Stimulated activated naive CD4-positive, alpha-beta T cell (primary cell): ENCODE measurements at places on chromosomes 4 and X.

DNA sequence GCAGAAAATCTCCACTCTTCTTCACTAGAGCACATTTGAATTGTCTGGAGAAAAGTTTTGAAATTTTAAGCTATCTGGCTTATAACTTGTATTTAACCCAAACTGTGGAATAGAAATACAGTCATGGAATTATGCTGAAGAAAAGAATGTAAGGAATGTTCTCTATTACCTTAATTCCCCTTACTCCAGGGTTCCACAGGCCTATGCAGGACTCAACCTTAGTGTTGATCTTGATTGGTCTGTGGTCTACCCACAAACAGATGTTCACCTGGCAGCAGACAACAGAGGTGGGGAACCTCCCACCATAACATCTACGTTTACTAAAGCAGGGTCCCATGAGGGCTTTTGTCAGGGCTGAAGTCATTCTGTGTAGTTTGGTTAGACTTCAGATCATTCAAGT, 189.3 kb upstream of the GPRIN3 start:
- DNase-seq = no peak

- no peak for DNase-seq
These were observed 54.5 kb upstream of the MAMLD1 start for GRCh38 chrX:150308532-150309157.

DNA sequence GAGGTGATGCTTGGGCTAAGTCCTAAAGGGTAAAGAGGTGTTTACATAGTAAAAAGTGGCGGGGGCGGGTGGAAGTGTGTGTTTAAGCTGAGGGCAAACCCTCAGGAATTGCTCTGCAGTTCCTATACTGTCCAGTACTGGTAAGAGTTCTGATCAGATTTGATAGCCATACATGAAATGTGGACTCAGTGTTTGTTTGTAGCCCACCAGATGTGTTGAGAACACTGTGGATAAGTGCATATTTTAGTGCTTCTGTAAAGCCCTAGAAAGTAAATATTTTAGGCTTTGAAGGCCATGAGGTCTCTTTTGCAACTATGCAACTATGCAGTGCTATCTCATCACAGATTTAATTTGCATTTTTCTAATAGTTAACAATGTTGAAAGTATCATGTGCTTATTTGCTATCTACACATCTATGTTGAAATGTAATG, 80.7 kb upstream of the EOLA2 start:
- DNase-seq = no peak

GRCh38 chrX:68942840-68943239, 114.0 kb downstream of the EFNB1 start:
- DNase-seq = no peak

- DNase-seq = no peak
These were observed 5.1 kb downstream of the CCDC160 start for GRCh38 chrX:134241960-134242619.

DNA sequence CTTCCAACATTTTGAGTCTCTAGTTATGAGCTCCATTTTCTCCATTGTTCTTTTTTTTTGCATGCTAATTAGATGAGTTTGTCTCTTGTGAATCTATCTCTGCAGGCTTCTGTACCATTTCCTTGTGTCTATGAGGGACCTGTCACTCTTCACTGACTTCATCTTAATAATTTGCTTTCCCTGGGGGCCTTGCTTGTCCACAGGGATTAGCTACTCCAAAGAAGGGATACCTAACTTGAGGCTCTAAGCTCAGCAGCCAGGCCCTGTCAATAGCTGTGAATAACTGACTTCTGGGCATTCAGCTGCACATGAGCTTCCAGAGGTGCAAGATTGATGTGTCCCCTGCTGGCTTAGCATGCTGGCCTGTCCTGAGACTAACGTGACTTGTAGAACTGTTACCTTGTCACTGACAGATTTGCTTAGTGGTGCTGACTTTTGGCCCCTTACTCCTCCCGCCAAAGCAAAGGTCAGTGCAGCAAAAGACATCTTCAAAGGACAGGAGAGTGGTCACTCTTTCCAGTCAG, 124.6 kb downstream of the AFF2 start:
- DNase-seq = no peak

DNA sequence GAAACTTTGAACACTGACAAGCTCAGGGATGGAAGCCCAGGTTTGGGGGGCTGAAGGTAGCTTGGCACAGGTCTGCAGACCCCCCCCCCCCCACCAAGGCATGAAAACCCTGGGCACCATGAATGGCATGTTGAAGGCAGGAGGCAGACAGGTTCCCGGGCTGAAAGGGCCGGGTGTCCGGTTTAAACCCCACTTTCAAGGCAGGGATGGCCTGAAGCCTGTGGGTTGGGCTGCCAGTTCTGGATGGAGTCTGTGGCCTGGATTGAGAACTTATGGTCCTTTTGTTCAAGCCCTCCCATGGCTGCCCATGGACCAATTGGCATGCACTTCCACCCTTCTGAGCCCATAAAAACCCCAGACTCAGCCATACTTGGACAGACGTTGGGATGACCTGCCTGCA, 616.9 kb downstream of the ADGRL3 start:
- no peak for DNase-seq
